ENCODE measurements at places on chromosomes 3 and 15. TPM values are rescaled to one million over a fixed set of nuclear protein-coding genes. Genes with fewer than 3 reads are reported as not detected.

DNA sequence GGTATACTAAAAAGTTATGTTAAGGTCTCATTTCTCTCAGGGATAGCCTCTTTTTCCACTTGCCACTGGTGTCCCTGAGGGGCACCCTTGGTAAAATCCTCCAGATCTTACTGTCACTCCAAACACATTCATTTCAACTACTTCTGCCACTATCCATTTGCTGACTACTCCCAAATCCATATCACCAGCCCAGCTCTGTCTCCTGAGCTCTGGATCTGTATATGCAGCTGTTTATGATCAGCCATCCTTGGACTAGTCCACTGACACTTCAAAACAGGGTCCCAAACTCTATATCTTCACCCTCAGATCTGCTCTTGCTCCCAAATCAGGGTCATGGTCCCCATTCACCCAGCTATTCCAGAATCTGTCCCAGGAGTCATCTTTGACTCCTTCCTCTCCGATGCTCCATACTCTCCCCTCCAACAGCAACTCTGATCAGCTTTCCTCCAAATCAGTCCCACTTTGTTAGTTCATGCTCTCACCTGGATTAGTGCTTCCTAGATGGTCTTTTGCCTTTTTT lies 9.9 kb downstream of the NCEH1 start:
- no peak for DNase-seq

- DNase-seq = no peak
Observed at GRCh38 chr3:12423918-12424630, 60.2 kb upstream of the TSEN2 start.

DNA sequence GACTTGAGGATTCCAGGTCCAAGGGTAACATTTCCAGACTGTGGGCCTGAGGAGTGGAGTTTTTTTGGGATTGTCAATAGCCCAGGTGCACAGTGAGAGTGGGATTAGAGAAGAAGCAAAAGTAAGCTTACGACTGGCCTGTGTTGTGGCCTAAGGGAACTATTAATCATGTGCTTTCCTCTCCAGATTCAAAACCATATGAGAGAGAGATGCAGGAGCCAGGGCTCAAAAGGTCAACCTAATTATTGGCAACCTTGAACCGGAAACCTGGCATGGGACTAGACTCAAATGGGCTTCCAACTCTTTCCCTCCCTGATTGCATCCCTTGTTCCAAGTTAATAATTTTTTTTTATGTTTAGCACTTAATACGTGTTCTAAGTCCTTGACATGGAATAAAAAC lies 242.1 kb upstream of the THRB start:
- no peak for DNase-seq

GRCh38 chr3:14231145-14231990 lies 52.8 kb downstream of the LSM3 start:
- DNase-seq = no peak

Gene WDR49
- 1.3 TPM for total RNA-seq

DNA sequence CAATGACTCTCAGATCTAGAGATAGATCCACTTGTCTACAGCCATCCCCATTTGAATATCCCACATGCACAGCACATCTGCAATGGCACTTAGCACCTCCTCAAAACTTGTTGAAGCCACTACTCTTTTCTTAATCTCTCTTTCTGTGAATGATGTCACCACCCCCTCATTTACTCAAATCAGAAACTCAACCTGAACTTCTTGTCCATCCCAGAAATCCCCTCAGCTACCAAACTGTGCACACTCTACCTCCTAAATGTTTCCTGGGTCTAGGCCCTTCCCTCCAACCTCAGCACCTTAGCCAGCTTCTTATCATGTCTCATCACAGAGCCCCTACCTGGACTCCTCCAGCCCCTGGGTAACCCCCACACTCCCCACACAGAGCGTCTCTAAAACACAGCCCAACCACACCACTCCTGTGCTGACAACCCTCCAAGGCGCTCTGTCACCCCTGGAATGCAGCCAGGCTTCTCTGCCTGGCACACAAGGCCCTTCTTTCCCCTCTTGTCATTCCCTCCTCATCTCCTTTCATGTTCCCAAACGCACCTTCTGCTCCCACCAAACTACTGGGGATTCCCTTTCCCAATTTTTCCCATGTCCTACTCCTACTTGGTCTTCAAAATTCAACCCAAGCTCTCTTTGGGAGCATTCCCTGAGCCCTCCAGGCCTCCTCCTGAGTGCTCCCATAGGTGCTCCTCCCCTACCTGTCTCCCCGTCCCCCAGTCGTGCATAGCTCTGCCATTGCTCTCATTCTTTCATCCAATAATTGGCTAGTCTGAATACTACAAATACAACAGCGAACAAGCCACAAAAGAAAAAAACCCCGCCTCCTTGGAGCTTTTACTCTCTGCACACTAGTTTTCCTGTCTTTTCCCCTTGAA lies 39.8 kb upstream of the ZBTB38 start:
- peak; percentile 31 for DNase-seq

Gene PIERCE2
- total RNA-seq = 2.4 TPM

Gene GOLGA6B
- total RNA-seq = 0.61 TPM

Gene ZMYND10
- total RNA-seq = 0.45 TPM

Gene MAP6D1
- 3.0 TPM for total RNA-seq

DNA sequence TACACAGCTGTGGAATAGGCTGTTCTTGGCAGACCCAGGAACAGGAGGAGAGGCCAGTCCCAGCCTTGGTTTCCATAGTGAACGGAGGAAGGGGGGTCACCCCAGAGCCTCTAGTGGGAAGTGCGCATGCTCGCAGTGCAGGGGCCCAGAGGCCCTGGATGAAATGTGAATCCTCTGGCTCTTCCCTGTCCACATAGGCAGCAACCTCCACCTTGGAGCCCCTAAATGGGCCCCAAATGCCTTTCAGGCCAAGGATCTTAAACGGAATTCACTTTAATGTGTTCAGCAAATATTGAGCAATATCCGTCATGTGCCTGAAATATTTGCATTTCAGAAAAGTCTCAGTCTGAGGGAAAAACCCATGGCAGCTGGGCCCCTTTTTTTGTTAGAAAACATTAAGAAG lies 3.3 kb upstream of the NDN start:
- peak; percentile 78 for DNase-seq

Gene PLA2G4B
- total RNA-seq = 5.4 TPM

Gene CHST2
- total RNA-seq = 10.5 TPM

Gene ZFAND6
- 197 TPM for total RNA-seq

DNA sequence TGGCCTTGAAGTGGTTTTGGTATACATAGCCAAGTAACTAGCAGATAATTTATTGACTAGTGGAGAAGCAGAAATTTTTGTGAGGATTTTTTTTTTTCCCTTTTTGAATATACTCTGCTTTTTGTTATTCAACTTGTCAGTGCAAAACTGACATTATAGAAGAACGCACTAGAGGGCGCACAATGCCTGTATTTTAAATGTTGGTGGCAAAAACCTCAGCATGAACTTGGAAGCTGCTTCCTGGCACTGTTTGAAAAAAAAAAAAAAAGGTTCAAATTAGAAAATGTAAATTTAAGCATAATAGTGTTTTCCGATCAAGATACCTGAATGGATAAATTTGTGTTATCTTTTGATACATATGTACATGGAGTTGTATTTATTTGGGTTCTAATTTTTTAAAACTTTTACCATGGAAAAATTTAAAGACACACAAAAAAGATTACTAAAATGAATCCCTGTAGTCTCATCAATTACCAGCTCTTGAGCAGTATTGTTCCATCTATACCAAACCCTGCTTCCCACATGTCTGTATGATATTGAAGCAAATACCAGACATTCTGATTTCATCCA lies 56.0 kb downstream of the SLC25A26 start:
- DNase-seq = peak; percentile 75

Gene ENTPD3
- not detected for total RNA-seq

Gene INSYN1
- 1.6 TPM for total RNA-seq

DNA sequence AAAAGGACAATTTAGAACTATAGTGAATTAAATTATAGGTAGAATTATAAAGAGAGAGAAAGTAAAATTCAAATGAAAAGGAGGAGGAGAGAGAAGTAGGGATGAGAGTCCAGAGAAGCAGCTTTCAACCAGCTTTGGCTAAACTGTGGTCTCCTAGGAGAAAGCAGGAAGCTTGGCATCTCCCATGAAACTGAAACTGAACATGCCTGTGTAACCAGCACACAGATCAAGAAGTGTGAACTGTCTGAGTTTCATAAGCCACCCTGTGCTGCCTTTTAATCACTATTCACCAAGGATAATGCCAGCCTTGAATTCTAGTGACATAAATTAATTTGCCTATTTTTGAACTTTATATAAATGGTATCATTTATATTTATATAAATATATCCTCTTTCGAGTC lies 128.5 kb downstream of the MYRIP start:
- DNase-seq = no peak

Gene PLSCR5
- total RNA-seq = not detected

- DNase-seq = peak; percentile 83
Observed at GRCh38 chr15:90660195-90660998, 56.7 kb upstream of the BLM start.

DNA sequence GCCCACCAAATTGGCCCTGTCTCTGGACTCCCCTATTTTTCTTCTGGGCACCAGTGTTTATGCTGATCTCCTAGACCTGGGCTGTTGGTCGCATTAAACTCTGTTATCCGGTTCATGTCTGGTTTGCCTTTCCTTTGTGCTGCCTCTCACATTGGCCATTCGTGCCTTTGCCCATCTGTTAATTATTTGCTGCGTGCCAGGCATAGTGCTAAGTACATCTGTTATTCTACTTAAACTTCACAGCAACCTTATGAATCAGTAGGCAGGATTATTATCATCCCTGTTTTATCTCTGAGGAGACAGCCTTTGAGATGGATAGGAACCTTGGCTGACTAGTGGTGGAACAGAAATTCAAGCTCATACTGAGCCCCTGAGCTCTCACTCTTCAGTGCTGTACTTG lies 76.0 kb downstream of the THSD4 start:
- DNase-seq = peak; percentile 28

GRCh38 chr15:33968224-33968623 lies at the start of gene CHRM5:
CHRM5 (plus strand) TSS chr15:33968497; CDS start chr15:34062718, 94,221 bp downstream.
- DNase-seq = no peak

DNA sequence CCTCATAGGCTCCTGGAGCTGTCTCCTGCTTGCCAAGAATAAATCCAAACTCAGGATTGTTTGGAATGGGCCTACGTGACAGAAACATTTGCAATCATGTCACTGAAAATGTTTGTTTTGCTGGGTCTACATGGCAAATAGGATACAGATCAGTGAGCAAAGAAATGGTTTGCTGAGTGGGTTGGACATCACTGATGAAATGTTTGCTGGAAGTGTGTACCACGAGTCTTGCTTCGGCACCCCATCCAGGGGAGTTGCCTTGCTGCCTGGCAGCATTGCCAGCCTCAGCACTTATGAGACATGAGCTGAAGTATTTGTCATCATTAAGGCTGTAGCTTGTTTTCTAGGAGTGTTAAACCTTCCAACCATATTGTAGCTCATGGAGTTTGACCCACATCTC lies 213.3 kb upstream of the CFAP20DC start:
- no peak for DNase-seq

DNA sequence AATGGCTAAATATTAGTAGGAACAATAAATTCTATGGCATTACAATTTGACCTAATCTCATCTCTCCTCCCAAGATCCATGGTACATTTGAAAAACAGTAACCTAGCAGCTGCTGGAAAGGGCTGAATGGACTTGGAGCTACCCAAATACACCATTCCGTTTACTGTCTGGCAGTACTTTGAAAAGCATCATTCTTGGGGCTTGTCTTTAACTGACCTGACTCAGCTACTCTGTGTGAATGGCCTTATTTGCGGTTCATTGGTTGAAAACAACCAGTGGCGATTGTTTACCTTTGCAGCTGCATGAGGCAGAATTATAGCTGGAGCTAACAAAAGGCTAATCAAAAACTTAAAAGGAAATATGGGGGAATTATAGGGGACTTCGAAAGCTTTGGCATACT lies 311.2 kb upstream of the MCTP2 start:
- DNase-seq = no peak

DNA sequence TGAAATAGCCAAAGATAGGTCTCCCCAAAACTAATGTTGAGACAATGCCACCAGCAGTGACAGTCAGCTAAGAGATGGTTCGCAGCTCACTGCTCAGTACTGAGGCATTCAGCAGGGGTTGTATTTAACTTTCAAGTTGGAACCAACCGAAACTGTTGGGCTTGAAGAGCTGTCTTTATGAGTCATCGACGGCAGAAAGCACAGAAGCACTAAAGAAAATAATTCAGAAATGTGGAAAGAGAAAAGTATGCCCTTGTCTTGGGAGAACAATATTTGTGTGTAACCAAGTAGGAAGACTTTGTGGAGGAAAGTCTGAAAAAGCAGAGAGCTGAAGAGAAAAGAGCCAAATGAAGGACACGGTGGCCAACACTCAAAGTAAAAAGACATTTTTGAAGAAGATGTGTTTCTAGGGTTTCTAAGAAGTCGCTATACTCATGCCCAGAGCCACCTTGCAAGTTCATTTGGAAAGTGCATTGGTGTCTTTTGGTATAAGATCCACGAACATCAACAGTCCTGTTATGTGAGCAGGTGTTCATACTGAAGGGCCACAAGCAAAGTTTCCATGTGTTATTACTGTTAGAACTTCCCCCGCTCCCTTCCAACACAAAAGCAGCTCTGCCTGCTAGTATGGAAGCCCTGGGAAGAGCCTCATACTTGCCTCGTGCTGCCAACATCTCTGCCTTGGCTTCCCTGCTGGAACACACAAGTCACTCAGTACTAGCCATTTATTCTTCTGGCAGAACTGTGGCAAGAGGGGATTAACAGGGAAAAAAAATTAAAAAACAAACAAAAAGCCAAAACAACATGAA lies 4.1 kb upstream of the RARB start:
- no peak for DNase-seq

Gene ANKRD34C
- not detected for total RNA-seq

Gene DISP2
- 0.36 TPM for total RNA-seq

GRCh38 chr15:92648190-92648875 lies 7.2 kb downstream of the FAM174B start:
- no peak for DNase-seq

Gene NR1I2
- total RNA-seq = 0.32 TPM

DNA sequence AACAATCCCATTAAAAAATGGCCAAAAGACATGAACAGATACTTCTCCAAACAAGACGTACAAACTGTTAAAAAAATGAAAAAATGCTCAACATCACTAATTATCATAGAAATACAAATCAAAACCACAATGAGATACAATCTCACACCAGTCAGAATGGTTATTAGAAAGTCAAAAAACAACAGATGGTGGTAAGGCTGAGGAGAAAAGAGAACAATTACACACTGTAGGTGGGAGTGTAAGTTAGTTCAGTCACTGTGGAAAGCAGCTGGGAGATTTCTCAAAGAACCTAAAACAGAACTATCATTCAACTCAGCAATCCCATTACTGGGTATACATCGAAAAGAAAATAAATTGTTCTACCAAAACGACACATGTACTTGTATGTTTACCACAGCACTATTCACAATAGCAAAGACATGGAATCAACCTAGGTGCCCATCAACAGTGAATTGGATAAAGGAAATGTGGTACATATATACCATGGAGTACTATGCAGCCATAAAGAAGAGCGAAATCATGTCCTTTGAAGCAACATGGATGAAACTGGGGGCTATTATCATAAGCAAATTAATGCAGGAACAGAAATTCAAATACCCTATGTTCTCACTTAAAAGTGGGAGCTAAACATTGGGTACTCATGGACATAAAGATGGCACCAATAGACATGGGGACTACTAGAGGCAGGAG lies 51.5 kb downstream of the MYO1E start:
- DNase-seq = no peak

- DNase-seq = no peak
Observed at GRCh38 chr15:66211670-66212562, 41.6 kb downstream of the MEGF11 start.
